ENCODE measurements at places on chromosomes 2 and 18. TPM values are rescaled to one million over a fixed set of nuclear protein-coding genes. Genes with fewer than 3 reads are reported as not detected.

- no peak overlapping the region for H3K4me3 ChIP-seq
- no peak for DNase-seq
- no peaks in the 10 kb centered on the region for H3K4me1 ChIP-seq
- no peaks in the 10 kb centered on the region for H3K36me3 ChIP-seq
- H3K27ac ChIP-seq, result no peak overlapping the region
These were observed 1481.6 kb upstream of the PIK3C3 start for GRCh38 chr18:40473221-40474029.

DNA sequence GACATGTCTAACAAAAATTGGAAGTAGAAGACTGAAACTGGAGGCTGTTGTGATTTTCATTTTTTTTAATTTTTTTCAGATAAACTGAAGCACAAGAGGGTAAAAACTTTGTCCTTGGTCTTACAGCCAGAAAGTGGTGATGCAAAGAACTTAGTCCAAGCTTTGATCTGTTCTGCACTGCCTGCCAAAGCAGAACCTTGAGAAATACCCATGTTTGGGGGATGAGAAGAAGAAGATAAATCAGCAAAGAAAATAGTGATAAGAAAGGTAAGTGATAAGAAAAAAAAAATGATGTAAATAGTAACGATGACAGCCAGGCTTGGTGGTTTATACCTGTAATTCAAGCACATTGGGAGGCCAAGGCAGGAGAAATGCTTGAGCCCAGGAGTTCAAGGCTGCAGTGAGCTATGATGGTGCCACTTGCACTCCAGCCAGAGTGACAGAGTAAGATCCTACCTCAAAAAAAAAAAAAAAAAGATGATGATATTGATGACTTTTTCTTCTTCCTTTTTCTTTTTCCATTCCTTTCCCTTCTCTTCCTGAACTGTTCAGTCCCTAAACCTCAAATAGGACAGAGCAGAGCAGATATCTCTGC, 14.6 kb upstream of the NOSTRIN start:
- no peaks in the 10 kb centered on the region for H3K27me3 ChIP-seq
- H3K4me3 ChIP-seq, result no peak overlapping the region
- H3K4me1 ChIP-seq, result no peaks in the 10 kb centered on the region
- no peak overlapping the region for H3K27ac ChIP-seq

DNA sequence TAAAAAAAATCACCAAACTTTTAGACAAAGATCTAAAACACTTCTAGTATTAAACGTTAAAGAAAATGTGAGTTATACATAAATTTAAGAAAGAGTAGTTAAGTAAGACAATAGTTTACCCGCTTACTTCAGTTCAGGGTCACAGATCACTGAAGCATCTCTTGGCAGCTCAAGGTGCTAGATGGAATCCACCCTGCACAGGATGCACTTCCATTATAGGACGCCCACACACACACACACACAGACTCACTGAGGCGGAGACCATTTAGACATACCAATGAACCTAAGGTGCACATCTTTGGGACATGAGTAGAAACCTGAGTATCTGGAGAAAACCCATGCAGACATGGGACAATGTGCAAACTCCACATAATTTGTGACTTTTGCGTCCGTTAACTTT, 630.6 kb upstream of the ZNF804A start:
- no peak overlapping the region for H3K27ac ChIP-seq
- DNase-seq, result no peak
- H3K36me3 ChIP-seq, result no peaks in the 10 kb centered on the region
- H3K27me3 ChIP-seq, result no peaks in the 10 kb centered on the region

DNA sequence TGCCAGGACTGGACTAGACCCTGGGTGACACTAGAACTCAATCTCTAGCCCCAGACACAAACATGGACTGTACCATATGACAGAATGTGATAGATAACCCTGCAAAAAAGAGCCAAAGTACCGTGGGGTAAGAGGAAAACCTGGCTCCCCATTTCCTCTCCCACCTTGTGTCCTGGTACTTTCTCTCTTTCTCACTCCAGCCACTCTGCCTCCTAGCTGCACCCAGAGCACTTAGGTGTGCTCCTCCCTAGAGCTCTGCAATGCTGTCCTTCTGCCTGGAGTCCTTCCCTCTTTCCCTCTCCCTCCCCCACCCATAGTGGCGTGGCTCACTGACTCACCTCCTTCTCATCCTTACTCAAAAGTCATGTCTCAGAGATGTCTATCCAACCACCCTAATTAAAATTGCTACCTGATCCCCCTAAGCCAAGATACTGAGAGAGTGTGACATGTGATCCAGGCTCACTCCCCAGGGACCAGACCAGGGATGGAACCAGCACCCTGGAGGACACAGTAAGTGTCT, 171.3 kb downstream of the LOXHD1 start:
- no peak overlapping the region for H3K4me3 ChIP-seq
- H3K27me3 ChIP-seq, result no peaks in the 10 kb centered on the region
- H3K36me3 ChIP-seq, result no peaks in the 10 kb centered on the region
- no peak for DNase-seq

GRCh38 chr2:134985061-134985460, 62.2 kb downstream of the MAP3K19 start:
- H3K36me3 ChIP-seq, result no peaks in the 10 kb centered on the region
- no peak overlapping the region for H3K4me3 ChIP-seq
- H3K27ac ChIP-seq, result no peak overlapping the region
- H3K4me1 ChIP-seq, result no peaks in the 10 kb centered on the region
- no peaks in the 10 kb centered on the region for H3K27me3 ChIP-seq

DNA sequence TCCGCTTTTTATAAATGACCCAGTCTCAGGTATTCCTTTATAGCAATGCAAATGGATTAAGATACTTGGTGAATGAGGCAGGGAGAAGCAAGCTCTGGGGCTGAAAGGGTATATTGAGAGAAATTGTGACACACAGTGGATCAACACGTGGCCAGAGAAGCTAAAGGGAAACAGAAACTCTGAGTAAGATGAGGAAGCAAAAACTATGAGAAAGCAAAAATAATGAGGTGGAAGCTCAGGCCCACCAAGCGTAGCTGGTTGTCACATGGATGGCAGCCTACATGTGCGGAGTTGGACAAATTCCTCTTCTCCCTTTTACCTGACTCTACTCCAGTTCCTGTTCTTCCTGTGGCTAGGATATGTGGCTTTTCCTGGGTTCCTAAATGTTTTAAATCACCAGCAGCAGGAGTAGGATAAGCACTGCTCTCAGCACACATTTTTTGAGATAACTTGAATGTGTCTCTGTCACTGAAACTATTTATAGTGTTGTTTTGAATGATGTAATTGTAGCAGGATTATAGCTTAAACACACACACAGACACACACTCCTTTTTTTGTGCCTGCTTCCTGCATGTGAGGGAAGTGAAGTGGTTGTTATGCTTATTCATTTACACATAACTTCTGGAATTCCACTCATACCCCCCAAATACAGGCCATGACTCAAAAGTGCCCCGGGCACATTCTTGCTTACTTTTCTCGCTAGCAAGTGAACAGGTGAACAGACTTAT, 30.1 kb upstream of the EPC2 start:
- H3K36me3 ChIP-seq, result no peaks in the 10 kb centered on the region
- peak overlapping the region; percentile 9 for H3K27ac ChIP-seq
- no peaks in the 10 kb centered on the region for H3K27me3 ChIP-seq
- H3K4me1 ChIP-seq, result peaks cover 21% of the 10 kb centered on the region
- DNase-seq, result no peak
- no peak overlapping the region for H3K4me3 ChIP-seq

DNA sequence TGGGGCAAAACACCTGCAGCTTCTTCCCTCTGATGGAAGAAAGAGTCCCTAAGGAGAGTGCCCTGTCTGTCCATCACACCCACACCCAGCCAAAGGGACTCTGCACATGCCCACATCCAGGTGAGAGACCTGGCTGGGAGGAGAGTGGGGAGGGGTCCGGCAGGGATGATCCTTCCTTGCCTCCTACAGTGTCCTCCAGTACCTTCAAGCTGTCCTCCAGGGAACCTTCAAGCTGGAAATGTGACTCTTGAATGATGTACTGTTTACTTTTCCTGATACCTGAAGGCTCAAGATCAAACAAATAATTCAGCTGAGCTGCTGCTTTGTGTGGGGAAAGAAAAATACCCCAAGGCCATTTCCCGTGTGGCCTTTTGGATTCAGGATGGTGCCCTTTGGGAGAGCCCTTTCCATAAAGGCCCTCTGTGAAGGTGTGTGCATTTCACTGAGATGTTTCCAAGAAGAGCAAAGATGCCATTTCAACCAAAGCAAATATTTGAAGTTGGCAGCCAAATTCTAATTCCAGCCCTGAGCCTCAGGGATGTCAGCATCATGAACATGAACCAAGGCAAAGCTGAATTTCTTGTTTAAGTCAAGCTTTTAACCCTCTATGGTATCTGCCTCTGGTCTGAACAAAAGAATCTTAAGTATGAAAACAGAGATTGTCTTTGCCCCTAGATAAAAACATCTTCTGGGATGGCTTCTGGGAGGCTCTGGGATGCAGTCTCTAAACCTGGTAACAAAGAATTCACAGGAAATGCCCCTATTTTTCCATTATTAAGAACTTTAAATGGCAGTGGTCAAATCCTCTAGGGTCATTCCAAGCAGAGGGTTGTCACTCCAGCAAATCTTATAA, 11.1 kb downstream of the EVA1A start:
- H3K4me1 ChIP-seq, result no peaks in the 10 kb centered on the region
- H3K27me3 ChIP-seq, result no peaks in the 10 kb centered on the region
- no peaks in the 10 kb centered on the region for H3K36me3 ChIP-seq
- H3K4me3 ChIP-seq, result no peak overlapping the region

DNA sequence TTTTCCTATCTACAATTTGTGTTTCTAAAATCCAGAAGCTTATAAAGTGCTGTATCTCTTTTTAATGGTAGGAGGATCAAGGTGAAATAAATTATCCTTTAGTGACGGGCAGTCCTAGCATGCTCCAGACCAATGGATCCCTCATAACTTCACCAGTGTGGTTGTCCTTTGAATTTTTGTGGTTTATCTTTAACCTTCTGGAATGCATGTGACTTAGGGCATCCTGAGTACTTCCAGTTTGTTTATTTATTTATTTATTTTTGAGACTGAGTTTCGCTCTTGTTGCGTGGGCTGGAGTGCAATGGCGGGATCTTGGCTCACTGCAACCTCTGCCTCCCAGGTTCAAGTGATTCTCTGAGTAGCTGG, 40.4 kb downstream of the NUP35 start:
- H3K4me1 ChIP-seq, result no peaks in the 10 kb centered on the region
- no peak overlapping the region for H3K27ac ChIP-seq
- no peak for DNase-seq

GRCh38 chr2:99555404-99555803, 65.6 kb upstream of the REV1 start:
- H3K4me1 ChIP-seq, result no peaks in the 10 kb centered on the region
- no peak overlapping the region for H3K4me3 ChIP-seq
- peaks cover 64% of the 10 kb centered on the region for H3K36me3 ChIP-seq
- H3K27ac ChIP-seq, result no peak overlapping the region

DNA sequence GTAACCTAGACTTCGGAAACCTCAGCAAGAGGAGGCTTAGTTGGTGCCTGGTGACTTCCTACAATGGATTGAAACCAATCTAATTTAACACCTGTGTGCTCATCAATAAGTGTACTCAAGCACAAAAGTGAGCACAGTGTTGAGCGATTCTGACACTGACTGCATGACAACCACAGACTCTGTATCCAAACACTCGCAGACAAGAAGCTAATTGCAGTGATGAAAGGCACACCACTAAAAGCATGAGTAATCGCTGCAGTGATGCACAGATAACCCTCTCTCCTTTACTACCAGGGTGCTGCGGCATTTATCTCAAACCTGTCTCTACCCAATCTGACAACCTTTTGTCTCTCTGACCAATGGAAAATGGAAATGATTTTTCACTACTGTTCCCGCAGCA, 168.1 kb downstream of the AFF3 start:
- no peak overlapping the region for H3K4me3 ChIP-seq
- no peaks in the 10 kb centered on the region for H3K4me1 ChIP-seq
- H3K36me3 ChIP-seq, result peaks cover 9% of the 10 kb centered on the region
- no peaks in the 10 kb centered on the region for H3K27me3 ChIP-seq

- peaks cover 26% of the 10 kb centered on the region for H3K4me1 ChIP-seq
- peak overlapping the region; percentile 62 for H3K4me3 ChIP-seq
- DNase-seq, result no peak
- H3K27me3 ChIP-seq, result peaks cover 78% of the 10 kb centered on the region
- no peaks in the 10 kb centered on the region for H3K36me3 ChIP-seq
- no peak overlapping the region for H3K27ac ChIP-seq
These were observed 909 bp downstream of the ATP6V1C2 start for GRCh38 chr2:10722252-10722825.

- no peak overlapping the region for H3K4me3 ChIP-seq
- H3K27ac ChIP-seq, result no peak overlapping the region
- H3K4me1 ChIP-seq, result peaks cover 3% of the 10 kb centered on the region
- no peaks in the 10 kb centered on the region for H3K27me3 ChIP-seq
These were observed 79.7 kb downstream of the RRM2 start for GRCh38 chr2:10202131-10202665.

- DNase-seq, result no peak
- H3K36me3 ChIP-seq, result no peaks in the 10 kb centered on the region
- no peaks in the 10 kb centered on the region for H3K4me1 ChIP-seq
These were observed 162.1 kb downstream of the CPS1 start for GRCh38 chr2:210718503-210718902.

GRCh38 chr18:48270929-48271328, 138.3 kb downstream of the ZBTB7C start:
- H3K4me3 ChIP-seq, result no peak overlapping the region
- no peak for DNase-seq
- H3K27me3 ChIP-seq, result no peaks in the 10 kb centered on the region
- H3K27ac ChIP-seq, result no peak overlapping the region
- H3K36me3 ChIP-seq, result no peaks in the 10 kb centered on the region

DNA sequence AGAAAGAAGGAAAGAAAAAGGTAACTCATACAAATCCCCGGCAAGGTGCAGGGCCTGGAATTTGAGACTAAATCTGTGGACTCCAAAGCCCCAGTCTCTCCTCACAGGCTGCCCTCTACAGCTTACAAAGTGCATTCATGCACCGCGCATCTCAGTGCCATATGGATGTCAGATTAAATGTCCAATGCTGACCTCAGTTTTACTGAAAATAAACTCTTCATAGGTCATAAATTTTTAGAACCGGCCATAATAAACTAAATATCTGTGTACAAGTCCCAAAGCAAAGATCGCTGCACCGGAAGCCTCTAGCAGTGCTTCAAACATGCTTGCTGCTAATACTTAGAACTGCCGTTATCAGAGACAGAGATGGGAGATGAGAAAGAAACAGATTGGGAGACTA, 17.7 kb downstream of the ST6GAL2 start:
- H3K36me3 ChIP-seq, result no peaks in the 10 kb centered on the region
- no peak for DNase-seq
- H3K4me1 ChIP-seq, result peaks cover 21% of the 10 kb centered on the region

GRCh38 chr2:183594150-183594549, 469.9 kb downstream of the NUP35 start:
- no peaks in the 10 kb centered on the region for H3K4me1 ChIP-seq
- DNase-seq, result no peak
- H3K36me3 ChIP-seq, result no peaks in the 10 kb centered on the region
- H3K4me3 ChIP-seq, result no peak overlapping the region

- DNase-seq, result no peak
- H3K27me3 ChIP-seq, result no peaks in the 10 kb centered on the region
These were observed 9.7 kb downstream of the SMAD7 start for GRCh38 chr18:48940854-48941611.

Gene CNTNAP5
- 0.17 TPM for total RNA-seq

Gene PARD6G
- total RNA-seq, result 9.9 TPM

Gene PCARE
- total RNA-seq, result not detected

Gene CPS1
- 1.0 TPM for total RNA-seq

Gene GNLY
- 1.0 TPM for total RNA-seq

All from esophagus muscularis mucosa (tissue), 4 donors.